ENCODE measurements at places on chromosomes 7 and 10.
A peak's percentile ranks its signal among the peaks of the same experiment; 100 is the strongest.

GRCh38 chr7:155560982-155561686, 14.8 kb upstream of the CNPY1 start:
- no peak for DNase-seq

- no peak for DNase-seq
Observed at GRCh38 chr7:71784180-71784579, 628.0 kb downstream of the CALN1 start.

DNA sequence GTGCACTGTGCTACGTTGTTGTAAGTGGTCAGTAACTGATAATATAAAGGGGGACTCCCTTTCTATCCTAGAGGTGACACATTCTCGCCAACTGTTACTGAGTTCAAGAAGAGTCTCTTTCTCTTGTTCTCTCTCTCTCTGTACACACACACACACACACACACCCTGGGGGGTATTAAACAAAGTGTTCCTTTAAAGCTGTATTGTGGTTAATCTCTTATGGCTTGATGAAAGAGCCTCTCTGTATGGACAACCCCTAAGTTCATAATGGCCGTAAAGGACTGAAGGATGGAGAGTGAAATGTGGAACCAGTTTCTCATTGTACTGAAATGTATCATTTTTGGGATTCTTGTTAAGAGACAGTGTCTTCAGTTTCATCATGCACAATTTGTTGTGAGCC, 145.2 kb upstream of the BMPER start:
- DNase-seq = no peak

DNA sequence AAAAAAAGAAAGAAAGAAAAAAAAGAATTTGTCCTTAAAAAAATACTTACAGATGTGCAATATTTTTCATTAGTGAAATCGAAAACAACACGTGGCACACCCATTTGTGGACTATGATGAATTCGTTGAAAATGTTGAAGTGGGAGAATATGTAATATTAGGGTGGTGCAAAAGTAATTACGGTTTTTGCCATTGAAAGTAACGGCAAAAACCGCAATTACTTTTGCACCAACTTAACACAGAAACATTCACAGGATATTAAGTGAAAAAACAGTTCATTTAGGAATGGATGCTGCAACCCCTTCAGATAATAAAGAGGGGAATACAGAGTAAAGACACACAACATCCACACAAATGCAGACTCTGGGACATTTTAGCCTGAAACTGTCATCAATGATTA, 96.0 kb downstream of the CALN1 start:
- no peak for DNase-seq

- DNase-seq = no peak
Observed at GRCh38 chr10:23461557-23461956, 22.7 kb downstream of the OTUD1 start.

- DNase-seq = no peak
Observed at GRCh38 chr7:128031901-128032604, 816 bp upstream of the LRRC4 start.

GRCh38 chr7:156751319-156751718, 110.7 kb downstream of the RNF32 start:
- peak; percentile 42 for DNase-seq

- DNase-seq = no peak
Observed at GRCh38 chr7:114650491-114650890, 235.9 kb downstream of the FOXP2 start.

DNA sequence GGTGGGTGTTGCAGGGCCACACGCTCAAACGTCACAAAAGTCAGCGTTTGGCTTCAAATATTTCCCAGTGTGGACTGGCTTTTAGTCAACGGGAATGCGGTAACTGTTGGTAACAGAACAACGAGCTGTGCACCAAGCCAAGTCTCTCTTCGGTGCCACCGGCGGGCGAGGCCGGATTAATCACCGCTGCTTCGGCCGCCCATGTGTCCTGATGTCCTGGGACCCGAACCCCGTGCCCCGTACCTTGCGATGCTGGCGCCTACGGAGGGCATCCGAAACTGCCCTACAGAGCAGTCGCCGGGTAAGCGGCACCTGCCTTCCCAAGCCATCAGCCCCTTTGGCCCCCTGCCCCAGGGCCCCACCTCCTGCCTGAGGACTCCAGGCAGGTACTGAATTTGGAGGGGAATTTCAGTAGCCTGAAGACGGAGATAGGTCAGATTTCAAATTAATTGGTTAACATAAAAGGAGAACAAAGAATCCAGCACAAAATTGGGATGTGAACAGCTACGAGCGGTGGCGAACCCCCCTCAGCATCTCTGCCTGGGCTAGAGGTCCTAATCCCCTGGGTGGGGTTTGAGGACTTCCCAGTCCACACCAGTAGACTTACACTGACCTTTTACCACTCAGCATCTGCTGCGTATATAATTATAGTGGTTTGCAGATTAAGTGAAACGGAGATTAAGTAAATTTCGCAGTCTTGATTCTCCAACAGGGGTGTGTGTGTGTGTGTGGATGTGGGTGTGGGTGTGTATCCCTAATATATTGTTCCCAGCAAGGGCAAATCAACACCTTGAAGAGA, at the start of gene LRRC72:
TSS of gene LRRC72 (plus strand) at position 84 of the 799 bp plus-strand sequence. CDS start at position 212, 128 bp downstream.
- no peak for DNase-seq

DNA sequence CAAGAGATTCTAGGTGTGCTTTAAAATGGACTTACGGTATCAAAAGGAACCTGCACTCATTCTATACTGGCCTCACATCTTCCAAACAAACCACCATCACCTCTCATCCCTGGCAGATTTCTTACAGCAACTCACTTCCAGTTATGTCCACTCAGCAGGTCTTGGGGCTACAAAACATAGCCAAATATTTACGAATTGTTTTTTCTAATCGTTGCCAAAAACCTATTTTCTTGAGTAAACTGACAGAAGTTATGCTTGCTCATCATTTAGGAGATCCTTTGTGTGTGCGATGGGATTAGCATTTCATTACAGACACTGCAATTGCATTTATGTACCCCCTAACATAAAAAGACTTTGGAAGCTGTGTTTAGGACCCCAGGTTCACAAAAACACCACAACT, 2.7 kb downstream of the KCNMA1 start:
- no peak for DNase-seq

GRCh38 chr10:104582602-104582951, 58.5 kb upstream of the SORCS3 start:
- DNase-seq = no peak

DNA sequence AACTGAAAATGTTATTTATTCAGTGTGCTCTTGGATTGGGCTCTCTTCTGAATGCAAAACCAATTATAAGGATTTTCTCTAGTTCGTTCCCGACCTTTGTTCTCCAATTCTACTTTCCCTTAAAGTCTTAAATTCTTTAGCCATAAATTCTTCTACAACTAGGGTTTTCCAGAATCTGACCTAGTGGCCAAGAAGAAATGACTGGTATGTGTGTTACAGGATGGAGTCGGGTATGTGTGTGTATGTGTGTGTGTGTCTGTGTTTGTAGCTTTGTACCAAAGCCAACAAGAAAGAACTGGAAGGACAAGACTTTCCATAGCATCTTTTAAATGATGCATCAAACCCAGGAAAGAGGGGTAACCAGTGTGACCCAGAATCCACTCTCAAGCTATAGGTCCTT, 25.8 kb upstream of the LEP start:
- DNase-seq = no peak

DNA sequence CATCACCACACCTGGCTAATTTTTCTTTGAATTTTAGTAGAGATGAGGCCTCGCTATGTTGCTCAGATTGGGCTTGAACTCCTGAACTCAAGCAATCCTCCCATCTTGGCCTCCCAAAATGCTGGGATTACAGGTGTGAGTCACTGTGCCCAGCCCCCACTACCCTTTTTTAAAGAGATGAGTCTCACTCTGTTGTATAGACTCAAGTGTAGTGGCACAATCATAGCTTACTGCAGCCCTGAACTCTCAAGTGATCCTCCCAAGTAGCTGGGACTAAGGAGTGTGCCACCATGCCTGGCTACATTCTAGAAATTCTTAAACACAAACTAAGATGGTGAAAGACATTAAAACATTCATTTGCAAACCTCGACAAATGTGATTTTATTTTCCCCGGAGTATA, 12.6 kb downstream of the SYPL1 start:
- no peak for DNase-seq

DNA sequence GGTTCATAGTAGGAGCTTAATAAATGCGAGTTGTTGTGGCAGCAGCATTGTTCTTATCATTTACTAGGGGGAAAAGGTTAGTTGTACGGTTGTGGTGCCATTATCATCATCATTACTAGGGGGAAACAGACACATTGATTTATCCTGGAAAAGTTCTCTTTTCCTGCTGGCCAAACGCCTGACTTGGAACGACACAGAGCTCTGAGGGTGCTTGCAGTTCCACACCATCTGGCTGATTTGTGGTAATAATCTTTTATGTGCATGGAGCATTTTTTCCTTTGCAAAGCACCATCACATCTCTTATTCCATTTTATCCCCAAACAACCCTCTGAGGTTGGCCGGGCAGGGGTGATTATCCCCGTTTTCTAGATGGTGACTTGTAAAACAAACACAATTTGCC, 219.4 kb downstream of the BUB3 start:
- no peak for DNase-seq

DNA sequence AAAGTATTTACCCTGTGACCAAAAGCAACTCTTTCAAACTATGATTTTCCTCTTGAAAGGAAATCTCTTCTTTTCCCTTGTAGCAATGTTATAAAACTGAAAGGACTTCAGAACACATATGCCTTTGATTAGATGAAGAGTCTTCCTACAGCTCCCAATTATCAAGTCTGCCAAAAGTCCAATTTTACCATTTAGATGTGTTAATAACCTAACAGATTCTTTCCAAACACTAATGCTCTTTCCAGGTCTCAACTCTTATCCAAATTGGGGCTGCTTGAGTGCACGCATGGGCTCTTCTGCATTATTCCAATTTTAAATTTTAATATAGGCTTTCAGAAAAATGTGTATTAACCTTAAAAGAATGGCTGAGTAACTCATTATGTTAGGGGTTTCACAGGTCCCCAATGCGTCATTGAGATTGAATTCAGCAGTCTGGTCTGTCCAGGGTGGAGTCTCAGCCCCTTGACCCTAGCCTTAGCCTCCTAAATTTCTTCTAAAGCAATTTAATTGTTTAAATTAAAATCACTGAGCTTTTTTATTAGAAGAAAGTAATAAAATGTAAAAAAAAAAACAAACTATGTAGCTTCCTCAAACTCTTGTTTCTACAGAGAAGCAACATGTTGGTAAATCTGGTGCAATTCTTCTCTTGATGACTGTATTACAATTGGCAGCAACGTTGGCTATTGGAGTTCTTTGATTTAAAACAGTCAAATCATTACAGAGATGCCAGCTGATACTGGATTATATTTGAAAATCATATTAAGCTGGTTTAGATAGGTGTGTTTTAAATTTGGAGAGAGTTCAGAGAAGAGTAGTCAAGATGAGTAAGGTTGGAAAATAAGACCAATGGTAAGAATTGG, 170.4 kb downstream of the DKK1 start:
- DNase-seq = no peak

DNA sequence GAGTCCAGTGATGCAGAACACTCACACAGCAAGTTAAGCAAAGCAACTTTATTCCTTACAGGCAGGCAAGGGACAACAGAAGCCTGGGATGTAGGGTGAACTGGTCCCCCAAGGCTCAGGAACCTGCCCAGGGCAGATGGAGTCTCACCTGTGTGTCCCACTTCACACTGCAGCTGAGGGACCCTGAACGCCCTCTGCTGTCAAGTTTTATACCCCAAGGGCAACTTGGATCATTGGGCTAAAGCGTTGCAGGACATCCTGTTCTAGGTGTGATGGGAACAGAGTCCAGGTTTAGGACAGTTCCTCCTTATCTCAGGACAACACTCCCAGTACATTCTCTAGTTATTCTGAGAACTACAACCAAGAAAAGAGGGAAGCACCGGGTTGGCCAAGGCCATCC, 49.5 kb upstream of the ZNF746 start:
- no peak for DNase-seq

GRCh38 chr7:80950550-80950967, 31.7 kb upstream of the SEMA3C start:
- DNase-seq = no peak

- no peak for DNase-seq
Observed at GRCh38 chr7:30726296-30727006, 25.5 kb upstream of the INMT start.

DNA sequence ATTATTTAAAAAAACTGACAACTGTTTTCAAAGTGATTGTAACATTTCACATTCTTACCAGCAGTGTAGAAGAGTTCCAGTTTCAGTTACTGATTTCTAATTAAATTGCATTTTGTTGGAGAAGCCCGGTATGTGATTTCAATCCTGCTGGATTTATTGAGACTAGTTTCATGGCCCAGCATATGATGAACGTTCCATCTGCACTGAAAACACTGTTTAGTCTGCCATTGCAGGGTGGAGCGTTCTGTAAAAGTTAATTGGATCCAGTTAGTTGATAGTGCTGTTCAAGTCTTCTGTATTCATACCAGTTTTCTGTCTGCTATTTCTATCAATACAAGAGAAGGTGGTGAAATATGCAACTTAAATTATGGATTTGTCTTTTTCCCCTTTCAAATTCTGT, 37.3 kb upstream of the CCNY start:
- DNase-seq = no peak

- DNase-seq = no peak
Observed at GRCh38 chr7:37430640-37431039, 18.0 kb downstream of the ELMO1 start.

DNA sequence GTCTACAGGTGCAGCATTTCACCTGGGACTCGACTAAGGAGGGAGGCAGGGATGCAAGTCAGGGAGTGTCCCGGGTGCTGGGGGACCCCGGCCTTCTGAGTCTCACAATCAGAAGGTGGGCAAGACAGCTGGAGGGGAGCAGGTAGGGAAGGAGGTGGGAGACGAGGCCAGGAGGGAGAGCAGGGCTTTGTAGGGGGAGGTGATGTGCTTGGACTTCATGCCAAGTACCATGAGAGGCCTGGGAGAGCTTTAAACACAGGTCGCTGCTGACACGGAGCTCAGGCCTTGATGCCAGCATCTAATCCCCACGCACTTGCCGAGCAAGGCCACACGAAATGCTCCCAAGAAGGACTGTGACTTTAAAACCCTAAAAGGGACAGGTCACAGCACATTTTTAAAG, 244.7 kb downstream of the ADARB2 start:
- DNase-seq = no peak

- DNase-seq = no peak
Observed at GRCh38 chr7:157488281-157488680, 151.5 kb downstream of the DNAJB6 start.

GRCh38 chr10:6124666-6125065, 35.8 kb downstream of the RBM17 start:
- no peak for DNase-seq

DNA sequence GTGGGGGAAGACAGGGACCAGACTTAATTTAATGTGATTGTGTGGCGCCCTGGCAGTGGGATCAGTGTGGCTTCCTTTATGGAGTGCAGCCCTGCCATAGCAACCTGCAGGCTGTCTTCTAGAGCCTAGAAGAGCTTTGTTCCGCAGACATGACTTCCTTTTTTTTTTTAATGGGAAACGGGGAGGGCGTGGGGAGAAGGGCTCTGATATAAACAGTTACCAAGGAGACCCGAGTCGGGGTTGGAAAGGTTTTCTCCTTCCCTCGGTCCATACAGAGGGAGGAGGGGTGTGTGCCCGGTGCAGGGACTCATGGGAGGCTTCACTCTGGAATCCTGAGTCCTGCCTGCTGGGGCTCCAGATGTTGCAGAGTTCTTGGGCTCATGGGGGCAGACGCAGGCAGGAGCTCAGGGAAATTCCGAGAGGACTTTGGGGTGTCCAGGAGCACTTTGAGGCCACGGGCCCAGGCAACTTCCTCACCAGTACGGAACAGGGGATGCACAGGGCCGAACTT, 26.9 kb downstream of the TMEM120A start:
- DNase-seq = no peak

Data from HCT116 (cell line).